H54 (cell line): ENCODE measurements at places on chromosomes 2 and 18.

GRCh38 chr18:11040823-11041656 is 108.3 kb downstream of the PIEZO2 start:
- DNase-seq: peak; percentile 26

DNA sequence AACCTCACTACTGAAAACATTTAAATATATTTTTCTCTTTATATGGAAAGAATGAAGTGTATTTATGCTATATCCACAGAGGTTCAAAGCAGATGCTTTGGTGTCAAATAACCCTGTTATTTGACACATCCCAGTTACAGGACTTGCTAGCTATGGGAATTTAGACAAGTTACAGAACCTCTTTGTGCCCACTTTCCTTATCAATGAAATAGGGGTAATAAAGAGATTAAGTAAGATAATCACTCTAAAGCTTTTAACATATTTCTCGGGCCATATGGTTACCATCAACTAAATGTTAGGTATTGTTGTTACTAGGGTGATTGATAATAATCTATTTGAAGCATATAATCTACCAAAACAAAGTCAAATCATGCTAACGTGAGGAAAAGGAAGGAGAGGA is 1660.6 kb upstream of the NXPH2 start:
- DNase-seq: no peak

DNA sequence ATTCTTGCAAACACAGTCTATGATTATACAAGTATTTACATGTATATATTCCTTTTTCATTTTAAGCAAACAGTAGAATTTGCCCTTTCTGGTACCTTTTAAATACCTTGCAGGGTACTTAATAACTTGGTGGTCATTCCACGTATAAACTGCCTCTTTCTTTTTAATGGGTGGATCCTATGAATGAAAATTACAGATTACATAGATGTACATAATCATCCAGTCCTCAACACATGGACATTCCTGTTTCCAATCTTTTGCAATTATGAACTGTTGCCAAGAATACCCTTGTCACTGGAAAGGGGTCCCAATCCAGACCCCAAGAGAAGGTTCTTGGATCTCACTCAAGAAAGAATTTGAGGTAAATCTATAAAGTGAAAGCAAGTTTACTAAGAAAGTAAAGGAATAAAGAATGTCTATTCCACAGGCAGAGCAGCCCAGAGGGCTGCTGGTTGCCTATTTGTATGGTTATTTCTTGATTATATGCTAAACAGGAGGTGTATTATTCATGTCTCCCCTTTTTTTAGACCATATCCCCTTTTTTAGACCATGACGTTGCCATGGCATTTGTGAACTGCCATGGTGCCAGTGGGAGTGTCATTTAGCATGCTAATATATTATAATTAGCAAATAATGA is 7.7 kb upstream of the CCNT2 start:
- no peak for DNase-seq

GRCh38 chr2:72220170-72220569 is 72.5 kb upstream of the CYP26B1 start:
- no peak for DNase-seq

DNA sequence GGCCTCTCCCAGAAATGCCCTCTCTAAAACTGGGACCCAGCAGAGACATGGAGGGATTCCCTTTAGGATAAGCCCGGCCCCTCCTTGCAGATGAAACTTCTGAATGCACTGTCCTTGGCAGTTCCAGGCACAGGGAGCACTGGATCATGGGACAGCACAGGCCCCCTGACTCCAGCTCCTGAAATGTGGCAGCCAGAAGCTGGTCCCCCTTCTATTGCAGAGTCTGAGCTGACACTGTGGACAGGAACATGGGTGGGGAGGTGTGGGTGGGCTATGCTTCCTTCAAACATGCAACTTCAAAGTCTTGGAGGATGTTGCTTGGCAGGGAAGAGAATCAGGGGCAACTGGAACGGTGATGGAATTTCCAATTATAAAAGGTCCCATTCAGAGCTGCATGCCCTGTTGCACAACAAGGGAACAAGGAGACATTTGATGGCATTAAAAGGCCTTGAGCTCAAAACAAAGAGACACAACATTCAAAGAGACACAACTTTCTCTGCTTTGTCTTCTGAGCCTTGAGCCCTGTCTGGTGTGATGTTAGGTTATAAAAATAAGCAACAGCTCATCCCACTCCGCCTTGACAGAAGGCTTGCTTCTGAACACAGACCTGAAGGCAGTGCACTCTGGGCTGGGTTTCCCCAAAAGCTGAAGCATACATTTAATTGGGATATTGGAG is 239.0 kb downstream of the OSR1 start:
- DNase-seq: no peak

- no peak for DNase-seq
These were observed 95.5 kb upstream of the FZD5 start for GRCh38 chr2:207865210-207865609.

DNA sequence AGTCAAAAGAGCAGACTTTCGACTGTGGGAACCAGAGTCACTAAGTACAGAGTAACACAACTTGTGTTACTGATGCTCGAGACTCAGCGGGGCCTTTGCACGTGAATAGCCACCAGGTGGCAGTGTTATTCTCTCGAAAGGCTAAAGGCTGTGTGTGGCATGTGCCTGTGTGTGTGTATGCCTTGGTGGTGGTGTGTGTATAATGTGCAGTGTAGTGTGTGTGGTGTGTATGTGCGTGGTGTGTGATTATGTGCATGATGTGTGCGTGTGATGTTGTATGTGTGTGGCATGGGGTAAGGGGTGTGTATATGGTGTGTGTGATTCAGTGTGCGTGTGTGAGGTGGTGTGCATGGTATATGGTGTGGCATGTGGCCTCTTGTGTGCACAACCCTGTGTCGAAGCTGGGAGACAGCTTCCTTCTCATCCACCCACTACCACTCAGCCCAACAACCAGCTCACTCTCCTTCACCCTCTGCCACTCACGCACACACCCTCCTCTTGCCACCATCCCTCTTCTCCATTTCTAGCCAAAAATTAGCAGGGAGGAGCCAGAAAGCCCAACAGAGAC is 83.0 kb upstream of the ZNF532 start:
- peak; percentile 31 for DNase-seq

DNA sequence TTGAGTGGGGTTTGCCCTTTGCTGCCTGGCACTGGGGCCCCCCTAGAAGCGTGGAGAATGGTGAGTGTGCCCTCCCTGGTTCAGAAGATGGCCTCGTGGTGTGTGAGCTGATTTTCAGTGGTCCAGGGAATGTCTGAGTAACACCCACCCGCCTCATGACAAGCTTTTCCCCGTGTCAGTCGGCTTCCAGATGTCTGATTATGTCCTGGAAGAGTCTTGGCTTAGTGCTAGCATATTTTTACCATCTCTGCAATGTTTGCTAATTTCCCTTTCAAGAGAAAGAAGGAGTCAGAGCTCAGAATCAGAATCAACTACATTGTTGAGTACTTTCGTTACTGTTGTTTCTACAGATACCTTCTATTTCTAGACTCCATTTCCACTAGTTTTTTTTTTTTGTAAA is 214.7 kb downstream of the SEPTIN10 start:
- no peak for DNase-seq

DNA sequence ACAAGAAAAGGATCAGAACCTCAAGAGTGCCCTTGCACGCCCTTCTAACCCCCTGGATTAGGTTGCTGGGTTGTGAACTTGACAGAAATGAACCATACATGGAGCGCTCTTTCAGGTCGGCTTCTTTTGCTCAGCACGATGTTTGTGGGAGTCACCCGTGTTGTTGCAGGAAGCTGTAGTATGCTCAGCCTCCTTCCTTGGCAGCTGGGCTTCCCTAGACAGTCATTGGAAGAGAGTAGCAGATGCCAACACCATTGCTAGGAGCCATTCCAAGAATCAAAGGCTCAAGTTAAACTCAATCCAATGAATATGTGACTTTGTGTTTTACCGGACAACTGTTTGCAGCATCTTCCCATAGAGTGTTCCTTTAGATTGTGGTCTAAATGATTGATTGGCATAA is 47.0 kb downstream of the RAB12 start:
- DNase-seq: no peak

DNA sequence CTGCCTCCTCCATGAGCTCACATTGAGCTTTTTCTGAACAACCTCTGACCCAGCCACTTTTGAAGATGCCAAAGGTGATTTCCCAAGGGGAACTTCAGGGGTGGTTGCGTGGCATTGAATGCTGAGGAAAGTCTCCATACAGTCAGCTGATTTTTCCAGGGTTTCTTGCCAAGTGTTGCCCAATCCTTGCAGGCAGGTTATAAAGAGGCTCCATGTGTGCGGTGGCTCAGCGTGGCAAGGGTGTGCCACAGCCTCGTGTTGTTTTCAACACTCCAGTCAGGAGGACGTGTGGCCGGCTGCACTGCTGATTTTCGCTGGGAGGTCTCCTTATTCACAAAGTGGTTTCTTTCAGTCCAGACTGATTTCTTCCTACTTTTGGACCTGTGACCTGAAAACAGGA is 81.4 kb upstream of the GATA6 start:
- no peak for DNase-seq

- no peak for DNase-seq
These were observed 245.7 kb downstream of the LOXHD1 start for GRCh38 chr18:46411191-46411828.

- DNase-seq: no peak
These were observed 404 bp upstream of the AKAIN1 start for GRCh38 chr18:5197461-5197860.

DNA sequence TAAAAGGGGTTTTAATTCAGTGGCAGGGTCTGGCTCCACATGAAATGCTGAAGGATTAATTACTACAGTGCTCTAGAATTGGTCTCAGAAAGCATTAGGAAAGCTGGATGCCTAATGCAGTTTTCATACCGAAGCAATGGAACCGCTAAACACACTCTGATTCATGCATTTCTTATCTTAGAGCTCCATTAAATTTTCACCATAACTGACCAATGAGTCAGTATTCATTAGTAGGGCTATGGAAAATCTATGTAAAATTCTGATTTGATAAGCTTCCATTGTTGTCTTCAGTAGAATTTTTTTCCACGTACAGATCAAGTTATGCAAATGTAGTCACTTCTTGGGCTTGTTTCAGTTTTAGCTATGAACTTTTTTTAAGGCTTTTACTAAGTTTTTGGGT is 359.9 kb downstream of the ARHGAP15 start:
- peak; percentile 5 for DNase-seq

GRCh38 chr2:60302377-60303126 is 250.9 kb downstream of the BCL11A start:
- no peak for DNase-seq

DNA sequence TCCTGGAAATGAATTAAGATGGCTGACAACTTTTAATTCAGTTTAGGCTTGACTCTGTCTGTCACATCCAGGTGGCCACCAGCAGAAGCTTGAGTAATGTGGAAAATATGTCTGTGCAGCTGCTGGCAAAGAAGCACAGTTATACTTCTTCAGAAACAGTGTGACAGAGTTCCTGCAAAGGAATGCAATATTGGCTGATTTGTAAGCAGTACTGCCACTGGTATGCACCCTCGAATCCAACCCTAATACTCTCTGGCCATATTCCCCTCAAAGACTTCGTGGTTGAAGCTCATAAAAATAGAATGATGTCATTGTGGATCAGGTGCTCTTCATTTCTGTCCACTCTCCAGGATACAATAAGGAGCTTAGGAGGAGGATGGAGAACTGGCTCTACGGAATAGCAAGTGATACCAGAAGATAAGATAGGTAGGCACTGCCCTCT is 86.2 kb downstream of the METTL8 start:
- DNase-seq: peak; percentile 22

DNA sequence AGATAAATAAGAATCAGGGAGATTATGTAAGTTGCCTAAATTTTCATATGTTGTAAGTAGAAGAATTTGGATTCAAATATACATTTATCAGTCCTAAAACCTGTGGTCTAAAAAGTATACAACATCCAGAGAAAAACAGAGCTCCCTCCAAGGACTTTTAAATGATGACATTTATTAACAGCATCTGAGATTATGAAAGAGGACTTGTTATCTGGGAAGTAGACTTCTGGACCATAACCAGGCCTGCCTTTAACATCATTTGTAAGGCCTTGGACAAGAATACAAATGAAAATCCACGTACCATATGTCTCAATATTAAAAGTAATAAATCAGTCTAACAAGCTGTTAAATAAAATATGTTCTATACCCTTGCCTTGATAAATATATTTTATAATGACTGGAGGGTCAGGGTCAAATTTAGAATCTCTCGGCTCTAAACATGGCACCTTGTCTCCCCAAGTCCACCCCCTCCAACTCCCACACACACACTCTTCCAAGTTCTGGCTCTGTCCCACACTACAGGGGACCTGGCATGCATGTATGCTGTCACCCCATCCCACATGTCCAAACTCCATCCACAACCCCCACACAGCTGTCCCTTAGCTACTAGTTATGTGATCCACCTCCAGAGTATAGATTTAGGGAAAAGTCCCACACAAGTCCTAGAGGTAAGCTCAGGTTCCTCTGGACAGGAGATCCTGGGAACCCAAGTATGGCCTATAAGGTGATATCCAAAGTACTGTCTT is 382.6 kb downstream of the CDH2 start:
- no peak for DNase-seq

DNA sequence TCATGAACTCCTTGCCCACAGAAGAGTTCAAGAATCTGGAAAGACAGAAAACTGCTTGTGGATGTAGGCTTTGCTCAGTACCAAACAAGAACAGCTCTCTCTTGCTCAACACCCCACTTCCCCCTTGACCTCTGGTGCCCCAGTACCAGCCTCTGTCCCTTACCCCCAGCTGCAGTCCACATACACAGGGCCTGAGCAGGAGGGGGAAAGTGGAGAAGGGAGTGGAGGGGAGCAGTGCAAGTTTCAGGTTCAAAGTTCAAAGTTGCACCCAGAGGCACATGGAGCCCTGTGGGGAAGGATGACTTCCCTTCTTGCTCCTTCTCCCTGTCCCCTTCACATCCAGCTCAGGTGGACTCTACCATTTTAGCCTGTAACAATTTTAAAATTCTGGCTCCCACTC is 61.1 kb upstream of the LPIN2 start:
- no peak for DNase-seq

DNA sequence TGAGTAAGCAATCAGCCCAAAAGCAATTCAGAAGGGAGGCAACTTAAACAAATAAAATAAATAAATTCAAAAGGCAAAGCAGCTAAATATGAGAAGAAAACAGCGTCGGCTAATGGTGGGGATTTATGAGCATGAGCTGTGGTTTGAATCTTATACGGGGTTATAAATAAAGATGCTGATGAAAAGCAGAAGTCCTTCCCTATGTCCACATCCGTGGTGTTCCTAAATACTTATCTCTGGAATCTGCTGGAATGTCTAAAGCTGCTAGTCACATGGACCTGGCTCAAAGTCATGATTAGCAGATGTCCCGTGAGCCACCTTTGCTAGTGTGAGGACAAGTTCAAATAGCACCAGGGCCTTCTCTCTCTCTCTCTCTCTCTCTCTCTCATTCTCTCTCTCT is 33.8 kb downstream of the SMIM21 start:
- DNase-seq: no peak

DNA sequence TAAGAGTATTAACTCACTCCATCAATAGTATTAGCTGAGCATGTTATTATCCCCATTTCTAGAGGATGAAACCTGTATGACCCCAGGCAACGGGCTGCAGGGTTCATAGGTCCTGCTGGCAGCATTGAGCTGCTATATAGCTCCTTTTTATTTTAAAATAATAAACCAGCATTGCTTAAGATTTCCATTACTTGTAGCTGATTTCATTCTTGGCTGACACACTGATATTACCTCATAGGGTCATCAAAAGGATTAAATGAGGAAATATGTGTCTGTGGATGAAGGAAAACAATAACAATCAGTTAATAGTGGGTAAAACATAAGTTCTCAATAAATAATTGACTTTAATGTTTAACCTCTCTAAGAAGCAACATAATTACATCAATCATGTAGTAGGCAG is 48.3 kb upstream of the NRP2 start:
- DNase-seq: no peak

- DNase-seq: no peak
These were observed 67.4 kb downstream of the TXNL1 start for GRCh38 chr18:56570978-56571377.

- DNase-seq: no peak
These were observed 194.1 kb upstream of the DSEL start for GRCh38 chr18:67710639-67711038.
